ENCODE measurements at places on chromosomes 6 and 20. TPM values are rescaled to one million over a fixed set of nuclear protein-coding genes. Genes with fewer than 3 reads are reported as not detected.

TPX2 gene
- total RNA-seq: 0.30 TPM

DNA sequence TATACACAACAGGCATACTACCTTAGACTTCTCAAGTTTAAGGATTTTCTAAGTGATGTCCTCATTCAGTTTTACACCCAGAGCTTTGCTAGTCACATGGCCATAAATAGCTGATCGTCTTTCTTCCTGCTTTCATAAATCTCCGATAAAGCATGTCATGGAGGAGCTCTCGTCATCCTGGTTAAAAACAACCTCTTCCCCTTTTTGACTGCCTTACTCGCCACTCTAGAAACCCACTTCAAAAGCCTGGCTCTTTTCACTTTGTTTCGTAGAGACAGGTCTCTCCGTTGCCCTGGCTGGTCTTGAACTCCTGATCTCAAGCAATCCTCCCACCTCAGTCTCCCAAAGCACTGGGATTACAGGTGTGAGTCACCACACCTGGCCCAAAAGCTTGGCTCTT lies 67.0 kb upstream of the SMIM29 start:
- peak; percentile 82 for DNase-seq
- peaks cover 50% of the 10 kb centered on the region for H3K4me1 ChIP-seq
- H3K27ac ChIP-seq: peak overlapping the region; percentile 89
- H3K4me3 ChIP-seq: peak overlapping the region; percentile 6

- H3K36me3 ChIP-seq: no peaks in the 10 kb centered on the region
- no peak overlapping the region for H3K4me3 ChIP-seq
- H3K27me3 ChIP-seq: no peaks in the 10 kb centered on the region
- DNase-seq: no peak
Observed at GRCh38 chr6:139522511-139523220, 148.2 kb upstream of the CITED2 start.

PNISR gene
- 402 TPM for total RNA-seq

- H3K27ac ChIP-seq: no peak overlapping the region
- H3K4me1 ChIP-seq: no peaks in the 10 kb centered on the region
Observed at GRCh38 chr6:86193821-86194220, 551.1 kb upstream of the SYNCRIP start.

ADGRG6 gene
- not detected for total RNA-seq

POU3F2 gene
- total RNA-seq: not detected

OPN5 gene
- not detected for total RNA-seq

DNA sequence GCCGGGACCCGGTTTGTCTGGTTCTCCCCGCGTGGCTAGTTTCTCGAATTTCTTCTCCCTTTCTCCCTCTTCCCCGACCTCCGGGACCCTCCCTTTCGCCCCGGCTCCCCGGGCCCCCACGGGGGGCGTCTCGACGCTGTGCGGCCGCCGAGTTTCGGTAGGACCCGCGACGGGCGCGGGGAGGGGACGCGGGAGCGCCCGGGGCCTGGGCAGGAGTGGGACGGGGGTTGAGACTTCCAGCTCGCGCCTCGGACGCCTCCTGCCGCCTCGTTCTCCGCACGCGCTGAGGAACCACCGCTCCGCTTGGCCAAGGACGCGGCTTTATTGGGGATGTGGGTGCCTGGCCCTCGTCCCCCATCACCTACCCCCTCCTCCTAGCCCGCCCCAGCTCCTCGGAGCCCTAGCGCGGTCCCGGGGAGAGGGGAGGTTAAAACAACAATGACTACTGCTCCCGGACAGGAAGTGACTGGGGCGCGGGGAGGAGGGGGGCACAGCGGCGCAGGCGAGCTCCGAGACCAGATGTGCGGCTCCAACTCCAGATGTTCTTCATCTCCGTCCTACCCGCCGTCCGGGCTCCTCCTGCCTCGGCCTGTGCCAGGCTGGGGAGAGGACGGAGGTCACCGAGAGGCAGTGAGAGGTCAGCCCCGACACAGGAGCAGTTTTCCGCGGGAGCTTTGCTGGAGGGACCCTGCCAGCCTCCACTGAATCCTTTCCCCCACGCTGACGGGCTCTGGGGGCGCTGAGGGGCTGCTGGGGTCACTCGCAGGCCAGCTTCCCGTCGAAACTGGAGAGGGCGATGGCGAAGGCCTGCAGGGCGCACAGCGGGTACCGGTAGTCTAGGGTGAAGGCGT lies 917 bp upstream of the TEAD3 start:
- H3K36me3 ChIP-seq: no peaks in the 10 kb centered on the region
- peak; percentile 58 for DNase-seq
- H3K4me1 ChIP-seq: peaks cover 14% of the 10 kb centered on the region
- peak overlapping the region; percentile 63 for H3K4me3 ChIP-seq
- H3K27me3 ChIP-seq: peaks cover 6% of the 10 kb centered on the region

GRCh38 chr20:63567386-63568169 lies 6.5 kb downstream of the HELZ2 start:
- H3K27me3 ChIP-seq: no peaks in the 10 kb centered on the region
- no peaks in the 10 kb centered on the region for H3K36me3 ChIP-seq
- peak overlapping the region; percentile 46 for H3K27ac ChIP-seq
- peaks cover 48% of the 10 kb centered on the region for H3K4me1 ChIP-seq
- H3K4me3 ChIP-seq: peak overlapping the region; percentile 45

IMPG1 gene
- not detected for total RNA-seq

DNA sequence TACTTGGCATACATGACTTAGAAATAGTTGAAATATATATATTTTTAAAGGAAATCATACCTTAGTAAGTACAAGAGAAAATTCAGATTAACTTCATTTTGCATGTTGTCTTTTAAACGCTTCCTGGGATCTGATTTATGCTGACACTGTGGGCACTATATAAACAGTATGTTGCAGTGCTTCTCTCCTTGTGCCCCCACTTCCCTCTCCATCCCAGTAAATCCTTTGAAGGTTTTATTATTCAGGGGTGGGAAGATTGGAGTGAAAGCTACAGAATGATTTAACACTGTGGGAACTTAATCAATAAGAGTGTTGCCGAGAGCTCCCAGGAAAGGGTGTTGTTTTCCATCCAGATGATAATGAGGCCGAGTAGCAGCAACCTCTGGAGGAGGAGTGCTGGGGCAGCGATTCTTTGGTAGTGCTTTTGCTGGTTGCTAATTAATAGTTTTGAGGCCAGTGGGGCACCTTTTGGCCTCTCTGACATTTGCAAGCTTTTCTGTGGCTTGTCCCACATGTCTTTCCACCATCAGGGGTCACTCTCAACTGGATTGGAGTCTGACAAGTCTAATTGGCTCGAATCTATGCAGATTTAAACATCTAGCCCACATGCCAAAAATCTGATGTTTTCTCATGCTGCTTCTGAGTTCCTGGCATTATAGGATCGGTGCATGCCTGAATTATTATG lies 183.0 kb upstream of the MMS22L start:
- H3K27me3 ChIP-seq: no peaks in the 10 kb centered on the region
- H3K27ac ChIP-seq: no peak overlapping the region
- H3K4me3 ChIP-seq: no peak overlapping the region
- no peaks in the 10 kb centered on the region for H3K4me1 ChIP-seq
- no peaks in the 10 kb centered on the region for H3K36me3 ChIP-seq

COL12A1 gene
- not detected for total RNA-seq

ZC2HC1B gene
- total RNA-seq: 0.84 TPM

Measured in B cell (primary cell).